ENCODE measurements at places on chromosomes 5 and 9.

DNA sequence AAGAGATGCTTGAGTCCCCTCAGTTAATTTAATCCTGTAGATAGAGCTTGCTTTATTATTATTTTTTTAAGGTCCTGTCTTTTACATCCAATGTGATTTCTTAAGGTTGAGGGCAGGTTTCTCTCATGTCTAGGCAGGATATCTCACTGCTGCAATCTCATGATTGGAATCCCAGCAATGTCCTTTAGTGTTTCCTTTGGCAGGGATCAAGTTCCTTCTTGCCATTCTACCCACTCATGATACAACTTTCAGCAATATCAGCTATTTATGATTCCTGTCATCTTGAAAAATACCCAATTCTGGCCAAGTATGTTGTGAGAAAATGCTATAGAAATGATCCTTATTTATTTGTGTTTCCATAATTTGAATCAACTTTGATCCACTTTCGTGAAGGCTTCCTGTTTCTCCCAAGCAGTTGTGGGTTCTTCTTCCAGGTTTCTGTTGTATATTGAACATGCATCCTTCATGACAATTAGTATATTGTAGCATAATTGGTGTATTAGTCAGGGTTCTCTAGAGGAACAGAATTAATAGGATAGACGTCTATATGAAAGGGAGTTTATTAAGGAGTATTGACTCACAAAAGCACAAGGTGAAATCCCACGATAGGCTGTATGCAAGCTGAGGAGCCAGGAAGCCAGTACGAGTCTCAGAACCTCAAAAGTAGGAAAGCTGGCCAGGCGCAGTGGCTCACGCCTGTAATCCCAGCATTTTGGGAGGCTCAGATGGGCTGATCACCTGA, 18.4 kb upstream of the VPS13A start:
- DNase-seq, result peak; percentile 57

DNA sequence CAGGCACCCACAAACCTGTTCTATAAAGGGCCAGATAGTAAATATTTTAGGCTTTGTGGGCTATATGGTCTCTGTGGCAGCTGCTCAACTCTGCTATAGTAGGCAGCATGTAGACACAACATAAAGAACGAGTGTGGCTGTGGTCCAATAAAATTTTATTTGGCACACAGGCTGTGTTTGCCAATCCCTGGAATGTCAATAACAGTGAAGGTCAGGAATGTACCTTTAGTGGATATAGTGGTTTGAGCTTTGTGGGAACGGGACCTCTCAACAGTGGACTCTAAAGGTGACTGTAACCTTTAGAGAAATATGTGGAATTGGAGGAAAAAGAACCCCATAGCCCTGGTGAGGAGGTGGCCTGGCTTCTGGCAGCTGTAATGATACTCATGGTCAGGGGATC, 145.2 kb downstream of the MAST4 start:
- no peak for DNase-seq

DNA sequence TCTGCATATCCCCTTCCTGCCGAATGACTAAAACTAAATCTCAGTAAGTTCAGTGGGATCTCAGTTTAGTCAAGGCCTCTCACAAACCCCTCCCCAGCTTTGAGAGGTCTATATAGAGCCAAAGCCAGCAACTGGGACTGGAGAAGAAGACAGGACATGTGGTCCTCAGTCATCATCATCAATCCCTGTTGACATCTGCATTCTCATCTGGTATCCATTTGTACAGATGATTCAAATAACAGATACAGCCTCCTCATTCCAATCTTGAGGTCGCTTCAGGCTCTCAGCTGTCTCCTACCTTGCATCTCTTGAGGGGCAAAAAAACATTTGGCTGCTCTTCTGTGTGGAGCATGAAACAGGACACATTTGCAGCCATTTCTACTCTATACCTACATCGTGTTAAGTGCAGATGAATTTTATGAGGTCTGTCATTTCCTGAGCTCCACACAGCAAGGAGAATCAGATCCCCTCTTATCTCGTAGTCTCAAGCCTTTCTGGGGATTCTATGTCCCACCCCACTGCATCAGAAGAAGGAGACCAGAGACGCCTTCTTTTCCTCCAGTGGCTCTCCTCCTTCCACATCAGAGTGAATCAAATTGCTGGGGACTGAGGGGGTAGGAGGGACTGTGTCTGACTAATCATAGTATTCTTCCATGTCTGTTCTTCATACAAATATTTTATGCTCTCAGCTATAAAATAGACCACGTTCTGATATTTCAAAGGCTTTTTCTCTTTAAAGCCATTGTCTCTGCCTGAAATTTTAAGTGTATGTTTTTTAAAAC, 4.7 kb upstream of the RECK start:
- DNase-seq, result no peak

- no peak for DNase-seq
These were observed 328.3 kb upstream of the MPDZ start for GRCh38 chr9:13607481-13608441.

DNA sequence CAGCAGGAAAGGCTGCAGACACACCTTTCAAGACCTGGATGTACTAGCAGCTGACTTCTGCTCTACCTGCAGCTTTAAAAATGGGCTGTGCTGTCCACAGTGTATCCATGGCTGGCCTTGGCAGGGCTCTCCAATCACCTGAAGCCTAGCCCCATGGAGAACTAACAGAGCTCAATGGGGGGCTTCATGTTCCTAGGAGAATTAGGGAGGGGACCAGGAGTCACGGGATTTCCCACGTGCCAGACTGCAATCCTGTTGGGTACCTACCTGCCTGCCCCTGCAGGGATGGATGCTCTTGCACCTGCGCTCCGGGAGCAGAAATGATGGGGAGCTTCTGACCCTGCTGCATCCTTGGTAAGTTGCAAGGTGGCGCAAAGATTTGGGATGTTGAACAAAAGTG, 462.1 kb downstream of the ICE1 start:
- no peak for DNase-seq

GRCh38 chr5:66171349-66172344, 27.5 kb downstream of the SREK1 start:
- peak; percentile 14 for DNase-seq
